Left colon (tissue), 2 donors: ENCODE measurements at places on chromosomes 7 and 10. TPM values are rescaled to one million over a fixed set of nuclear protein-coding genes. Genes with fewer than 3 reads are reported as not detected.

The LBX1 gene
- total RNA-seq = not detected

The NFE2L3 gene
- total RNA-seq = 8.8 TPM

The COBL gene
- total RNA-seq = 75.7 TPM

The DNA2 gene
- total RNA-seq = 6.7 TPM

The DNAJC12 gene
- 10.7 TPM for total RNA-seq

The C7orf57 gene
- not detected for total RNA-seq

The C10orf62 gene
- total RNA-seq = not detected

The ADIRF gene
- total RNA-seq = 73.1 TPM

The DENND2A gene
- 8.2 TPM for total RNA-seq

The EBF3 gene
- 0.78 TPM for total RNA-seq

The PILRA gene
- total RNA-seq = 5.2 TPM

The AP5Z1 gene
- total RNA-seq = 47.5 TPM

The OR2A1 gene
- total RNA-seq = not detected

The NUPR2 gene
- total RNA-seq = 0.95 TPM

The AOAH gene
- total RNA-seq = 31.6 TPM

The PHKG1 gene
- 0.67 TPM for total RNA-seq

The NEBL gene
- 17.9 TPM for total RNA-seq

The COPG2 gene
- 19.1 TPM for total RNA-seq

The NEUROG3 gene
- 2.4 TPM for total RNA-seq

The NRP1 gene
- total RNA-seq = 26.5 TPM

The PRLHR gene
- not detected for total RNA-seq

The PRDX3 gene
- 111 TPM for total RNA-seq

The HPSE2 gene
- total RNA-seq = 0.76 TPM

The TBRG4 gene
- 80.9 TPM for total RNA-seq

The PAX4 gene
- 0.98 TPM for total RNA-seq

The BAMBI gene
- total RNA-seq = 12.7 TPM

The SOSTDC1 gene
- 7.1 TPM for total RNA-seq

The SLC18A3 gene
- 0.12 TPM for total RNA-seq

The MYO1G gene
- 4.2 TPM for total RNA-seq

The AP4M1 gene
- 20.2 TPM for total RNA-seq

The GNAI1 gene
- 22.9 TPM for total RNA-seq

The CLDN4 gene
- 1,246 TPM for total RNA-seq

The DNAH11 gene
- total RNA-seq = 0.15 TPM

The CYP3A4 gene
- total RNA-seq = 4.9 TPM

The RFC2 gene
- total RNA-seq = 16.1 TPM

The TMEM178B gene
- total RNA-seq = 0.34 TPM

The PAX2 gene
- total RNA-seq = not detected

The IL15RA gene
- total RNA-seq = 15.4 TPM

The TMEM213 gene
- total RNA-seq = not detected

The PDLIM1 gene
- 342 TPM for total RNA-seq

The FGFBP3 gene
- total RNA-seq = 1.5 TPM

The PDE6C gene
- total RNA-seq = not detected

The CELF2 gene
- 33.7 TPM for total RNA-seq

The EEPD1 gene
- total RNA-seq = 13.4 TPM

The ARHGEF35 gene
- total RNA-seq = 62.4 TPM

The ELN gene
- total RNA-seq = 15.0 TPM
